ENCODE measurements at places on chromosomes 2 and 18. TPM values are rescaled to one million over a fixed set of nuclear protein-coding genes. Genes with fewer than 3 reads are reported as not detected.

- DNase-seq = no peak
Measured at GRCh38 chr18:36405611-36406010, 108.1 kb downstream of the FHOD3 start.

- DNase-seq = no peak
Measured at GRCh38 chr2:230775737-230776136, 63.1 kb downstream of the CAB39 start.

- DNase-seq = no peak
Measured at GRCh38 chr2:145094370-145094769, 574.5 kb upstream of the ZEB2 start.

Gene ANKRD62
- not detected for total RNA-seq

- DNase-seq = peak; percentile 2
Measured at GRCh38 chr18:32530947-32531651, 60.4 kb upstream of the GAREM1 start.

GRCh38 chr2:240920783-240921231 lies 14.7 kb downstream of the CROCC2 start:
- DNase-seq = peak; percentile 0

GRCh38 chr2:177275040-177275742 lies 10.7 kb upstream of the NFE2L2 start:
- DNase-seq = no peak

- no peak for DNase-seq
Measured at GRCh38 chr2:151770995-151771394, 36.7 kb upstream of the NEB start.

DNA sequence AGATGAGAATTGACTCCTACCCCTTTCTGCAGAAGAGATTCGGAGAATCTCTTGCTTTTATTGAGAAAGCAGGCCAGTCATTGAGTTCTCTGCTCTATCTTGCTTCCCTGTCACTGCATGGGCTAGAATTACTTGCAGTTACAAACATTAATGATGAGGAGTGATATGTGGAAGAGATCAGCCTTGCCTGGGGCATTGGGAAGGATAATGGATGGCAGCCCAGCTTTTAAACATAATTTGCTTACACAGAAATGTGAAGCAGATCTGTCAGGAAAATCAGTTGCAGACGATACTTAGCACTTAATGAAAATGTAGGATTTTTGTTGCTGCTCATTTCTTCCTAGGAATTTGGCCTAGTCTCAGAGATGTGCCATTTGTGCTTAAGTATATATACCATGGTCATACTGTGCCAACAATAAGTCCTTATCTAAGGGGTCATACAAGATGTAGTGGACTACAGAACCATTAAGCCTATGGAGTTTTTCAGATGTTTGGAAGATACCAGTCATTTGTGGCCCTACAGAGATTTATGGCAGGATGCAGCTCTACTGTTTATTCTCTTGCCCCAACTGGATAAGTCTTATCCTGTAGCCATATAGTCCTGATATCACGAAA lies 92.7 kb downstream of the XRCC5 start:
- DNase-seq = no peak

DNA sequence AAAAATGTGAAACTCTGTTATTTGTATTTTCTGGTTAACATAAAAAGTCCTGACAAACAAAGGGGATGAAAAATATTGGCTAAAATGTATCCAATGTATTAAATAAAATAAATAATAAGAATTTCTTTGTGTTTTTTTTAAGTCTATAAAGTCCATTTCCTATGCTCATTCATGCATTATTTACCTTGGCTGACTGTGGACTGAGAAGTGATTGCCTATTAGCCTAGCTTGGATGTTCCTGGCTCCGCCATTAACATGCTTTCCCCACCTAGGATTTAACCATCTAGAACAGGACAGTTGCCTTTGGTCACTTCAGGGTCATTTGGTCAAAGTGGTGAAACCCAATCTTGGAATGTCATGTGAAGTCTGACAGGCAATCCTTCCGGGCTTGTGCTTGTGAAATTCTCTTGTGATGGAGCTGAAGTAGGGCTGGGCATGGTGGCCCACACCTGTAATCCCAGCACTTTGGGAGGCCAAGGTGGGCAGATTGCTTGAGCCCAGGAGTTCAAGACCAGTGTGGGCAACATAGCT lies 60.4 kb upstream of the TANC1 start:
- no peak for DNase-seq

Gene ATOH8
- 0.47 TPM for total RNA-seq

DNA sequence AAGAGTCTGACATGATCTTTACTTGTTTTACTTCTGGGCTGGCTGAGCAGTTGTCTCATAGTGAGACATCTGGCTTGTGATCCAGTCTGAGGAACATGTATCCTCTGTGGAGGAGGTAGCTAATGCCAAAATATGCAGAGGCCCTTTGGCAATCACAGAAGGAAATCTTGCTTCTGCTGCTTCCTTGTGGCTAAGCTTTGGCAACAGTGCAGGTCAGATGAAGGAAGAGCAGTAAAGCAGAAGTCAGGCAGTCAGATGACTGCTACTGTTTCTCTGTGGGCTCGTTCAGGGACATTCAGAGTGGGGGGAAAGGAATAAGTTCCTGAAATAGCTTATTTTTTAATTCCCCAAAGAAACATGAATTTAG lies 22.3 kb downstream of the DOK1 start:
- DNase-seq = no peak

DNA sequence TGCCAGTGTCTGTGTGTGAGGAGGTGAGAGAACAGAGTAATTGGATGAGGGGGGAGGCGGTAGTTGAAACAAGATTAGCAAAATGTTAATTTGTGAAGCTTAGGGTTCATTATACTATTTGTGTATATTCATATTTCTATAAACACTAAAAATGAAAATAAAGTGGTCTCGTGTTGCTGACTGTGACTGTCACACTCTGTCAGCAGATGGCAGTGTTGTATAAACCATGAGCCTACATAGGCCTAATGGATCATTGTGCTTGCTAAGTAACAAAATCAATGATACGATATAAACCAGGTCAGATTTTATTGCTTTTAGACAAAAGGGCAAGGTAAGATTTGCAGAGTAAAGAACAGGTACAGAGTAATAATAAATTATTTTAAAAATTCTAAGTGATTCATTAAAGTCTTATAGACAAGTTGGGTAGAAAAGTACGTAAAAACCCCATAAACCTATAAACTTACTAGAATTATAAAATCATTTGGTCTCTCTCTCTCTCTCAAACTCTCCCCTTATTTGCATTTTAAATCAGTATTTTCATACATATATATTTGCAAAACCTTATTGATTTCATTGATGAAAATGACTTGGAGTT lies 182.7 kb downstream of the RPIA start:
- DNase-seq = peak; percentile 60

DNA sequence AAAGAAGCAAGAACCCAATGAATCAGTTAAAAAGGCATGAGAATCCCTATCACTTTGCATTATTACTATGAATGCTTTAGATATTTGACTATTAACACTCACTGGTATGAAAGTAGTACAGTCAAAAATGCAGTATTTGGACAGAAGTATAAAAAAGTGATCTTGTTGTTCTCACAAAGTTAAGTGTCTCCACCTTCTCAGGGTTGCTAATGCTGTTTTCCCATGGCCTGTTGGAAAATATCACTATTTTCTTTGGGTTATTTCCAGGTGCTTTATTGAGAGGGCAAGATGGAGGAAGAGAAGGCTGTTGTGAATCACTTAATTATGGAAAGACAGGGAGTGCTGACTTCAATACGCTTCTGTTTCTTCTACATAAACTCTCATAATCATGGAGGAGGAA lies 13.6 kb upstream of the CREB1 start:
- no peak for DNase-seq

DNA sequence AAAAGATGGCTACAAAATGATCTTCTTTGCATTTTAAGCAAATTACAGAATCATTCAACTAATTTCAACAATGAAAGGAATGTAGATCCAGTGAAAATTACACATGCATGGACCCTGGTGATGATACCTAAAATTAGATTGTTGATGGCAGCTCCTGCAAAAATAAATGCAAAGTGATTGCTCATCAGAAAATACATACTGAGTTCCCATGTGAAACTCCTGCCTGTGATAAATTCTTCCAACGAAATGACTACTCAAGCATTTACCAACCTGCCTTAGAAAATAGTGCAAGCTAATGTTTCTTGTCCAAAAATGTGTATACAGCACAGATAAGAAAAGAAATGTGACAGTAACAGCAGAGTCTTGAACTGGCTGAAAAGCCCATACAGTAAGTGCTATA lies 300.0 kb upstream of the REV1 start:
- DNase-seq = no peak

GRCh38 chr2:157838442-157839161 lies 37.5 kb downstream of the ACVR1 start:
- peak; percentile 73 for DNase-seq

DNA sequence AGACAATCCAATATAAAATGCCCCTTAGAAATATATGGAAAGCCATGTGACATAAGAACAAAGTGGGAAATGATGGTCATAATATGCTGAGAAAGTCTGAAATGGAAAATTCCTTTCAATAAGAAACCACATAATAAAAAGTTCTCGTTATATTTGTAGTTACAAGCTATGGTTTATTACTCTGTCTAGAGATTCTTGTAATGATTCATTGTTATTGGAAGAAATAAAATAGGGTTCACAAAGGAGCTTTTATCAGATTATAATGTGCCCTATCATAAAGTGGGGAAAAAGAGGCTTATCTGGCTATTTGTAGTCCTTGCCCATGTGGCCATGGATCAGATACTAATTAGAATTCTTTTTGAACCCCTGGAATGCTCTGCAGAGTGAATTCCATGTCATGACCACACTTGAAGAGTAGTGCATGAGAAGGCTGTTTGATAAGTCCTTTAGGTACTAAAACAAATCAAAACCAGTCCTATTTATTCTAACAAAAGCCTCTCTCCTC lies 420.7 kb upstream of the NRP2 start:
- DNase-seq = no peak

- DNase-seq = peak; percentile 76
Measured at GRCh38 chr2:47174733-47175361, 19.7 kb upstream of the STPG4 start.

DNA sequence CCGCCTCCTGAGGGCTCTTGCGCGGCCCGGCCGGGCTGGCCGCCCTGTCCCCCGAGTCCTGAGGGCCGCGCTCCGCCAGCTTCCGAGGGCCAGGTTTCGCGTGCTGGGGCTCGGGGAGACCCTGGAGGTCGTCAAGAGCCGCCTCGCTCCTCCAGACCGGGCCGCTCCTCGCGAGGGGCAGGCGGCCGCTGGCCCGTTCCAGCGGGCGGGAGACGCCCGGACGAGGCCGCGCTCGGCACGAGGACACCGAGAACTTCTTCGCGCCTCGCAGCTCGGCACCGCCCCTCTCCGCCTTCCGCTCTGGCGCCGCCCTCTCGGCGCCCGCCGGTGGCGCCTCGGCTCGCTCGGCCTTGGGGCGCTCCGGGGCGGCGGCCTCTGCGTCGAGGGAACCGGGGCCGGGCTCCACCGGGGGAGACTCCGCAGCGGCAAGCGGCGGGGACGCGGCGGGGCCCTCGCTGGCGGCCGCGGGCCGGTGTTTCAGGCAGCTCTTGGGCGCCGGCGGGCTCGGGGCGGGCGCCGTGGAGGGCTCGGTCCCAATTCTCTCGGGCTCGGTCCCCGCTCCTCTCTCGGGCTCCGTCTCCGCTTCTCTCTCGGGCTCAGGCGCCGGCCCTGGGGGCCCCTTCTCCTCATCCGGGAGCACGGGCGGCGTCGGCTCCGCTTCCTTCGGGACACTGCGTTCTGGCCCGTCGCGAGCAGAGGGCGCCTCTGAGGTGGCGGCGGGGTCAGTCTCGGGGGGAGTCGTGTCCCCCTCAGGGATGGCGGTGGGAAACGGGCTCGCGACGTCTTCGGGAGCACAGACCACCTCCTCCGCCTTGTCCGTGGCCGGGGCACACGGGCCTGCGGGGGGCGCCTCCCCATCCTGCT lies 91.6 kb upstream of the MGAT4A start:
- no peak for DNase-seq

GRCh38 chr2:159807183-159808031 lies 9.4 kb upstream of the CD302 start:
- peak; percentile 54 for DNase-seq

Gene MTA3
- total RNA-seq = 46.5 TPM

DNA sequence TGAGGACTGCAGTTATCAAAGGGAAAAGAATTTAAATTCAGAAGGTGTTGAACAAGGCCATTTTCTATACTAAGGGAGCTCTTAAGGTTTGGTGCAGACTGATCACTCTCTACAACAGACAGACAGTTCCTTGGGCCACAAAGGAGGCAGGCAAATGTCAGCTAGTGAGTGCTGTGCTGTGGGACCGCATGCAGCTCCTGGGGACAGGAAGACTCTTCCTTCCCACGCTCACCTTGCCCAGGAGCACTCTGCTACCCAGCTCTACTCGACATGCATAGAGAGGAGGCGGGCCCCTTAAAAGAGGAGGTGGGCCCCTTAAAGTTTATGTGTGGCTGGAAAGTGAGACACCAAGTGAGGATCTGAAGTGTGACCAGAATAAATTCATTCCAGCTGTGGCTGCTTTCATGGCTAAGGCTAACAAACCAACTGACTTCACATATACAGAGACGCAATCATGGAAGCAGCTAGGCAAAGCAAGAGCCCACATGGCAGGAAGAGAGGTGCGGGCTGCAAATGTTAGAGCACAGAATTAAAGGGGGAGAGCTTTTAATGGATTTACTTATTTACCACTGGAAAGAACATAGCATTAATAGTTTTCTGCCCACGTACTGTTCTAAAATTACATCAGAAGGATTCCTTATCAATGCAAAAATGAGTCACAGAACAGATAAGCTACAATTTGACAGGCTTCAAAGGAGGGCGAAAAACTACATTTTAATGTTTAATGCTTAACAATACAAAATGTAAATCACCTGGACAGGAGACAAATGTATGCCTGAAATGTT lies 101.4 kb upstream of the RNU4ATAC start:
- no peak for DNase-seq

Gene OSR1
- total RNA-seq = 1.4 TPM

DNA sequence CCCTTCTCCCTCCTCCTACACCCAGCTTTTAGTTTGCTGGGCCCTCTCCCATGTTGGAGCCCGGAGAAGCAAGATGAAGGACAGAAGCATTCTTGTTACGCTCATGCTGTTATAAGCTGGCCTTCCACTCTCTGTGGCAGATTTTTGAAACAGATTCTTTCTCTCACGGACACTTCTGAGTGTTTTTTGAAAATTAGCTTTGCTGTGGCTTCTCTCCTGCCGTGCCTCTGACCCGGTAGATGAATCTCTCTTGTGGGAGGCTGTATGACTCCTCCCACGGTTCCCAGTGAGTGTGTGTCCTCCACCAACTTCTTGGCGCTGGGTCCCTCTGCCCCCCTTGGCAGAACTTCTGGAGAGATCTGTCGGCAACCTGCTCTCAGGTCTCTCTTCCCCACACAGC lies 269.3 kb upstream of the MYT1L start:
- DNase-seq = no peak

DNA sequence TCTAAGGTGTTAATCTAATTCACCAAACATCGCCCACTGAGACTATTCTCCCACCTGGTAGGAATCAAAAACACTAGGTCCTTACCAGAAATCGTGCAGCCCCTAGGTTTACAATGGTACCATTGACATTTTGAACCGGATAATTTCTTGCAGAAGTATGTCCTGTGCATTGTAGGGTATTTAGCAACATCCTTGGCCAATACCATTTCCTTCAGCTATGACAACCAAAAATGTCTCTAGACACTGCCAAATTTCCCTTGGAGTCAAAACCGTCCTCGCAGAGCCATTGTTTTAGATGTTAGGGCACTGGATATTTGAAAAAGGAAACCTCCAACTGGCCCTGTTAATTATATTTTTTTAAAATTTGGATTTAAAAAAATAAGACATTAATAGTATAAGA lies 3.8 kb downstream of the VPS54 start:
- DNase-seq = no peak

Measured in Calu3 (cell line).